ENCODE measurements at places on chromosomes 5 and 9. TPM values are rescaled to one million over a fixed set of nuclear protein-coding genes. Genes with fewer than 3 reads are reported as not detected.
A peak's percentile ranks its signal among the peaks of the same experiment; 100 is the strongest.

DNA sequence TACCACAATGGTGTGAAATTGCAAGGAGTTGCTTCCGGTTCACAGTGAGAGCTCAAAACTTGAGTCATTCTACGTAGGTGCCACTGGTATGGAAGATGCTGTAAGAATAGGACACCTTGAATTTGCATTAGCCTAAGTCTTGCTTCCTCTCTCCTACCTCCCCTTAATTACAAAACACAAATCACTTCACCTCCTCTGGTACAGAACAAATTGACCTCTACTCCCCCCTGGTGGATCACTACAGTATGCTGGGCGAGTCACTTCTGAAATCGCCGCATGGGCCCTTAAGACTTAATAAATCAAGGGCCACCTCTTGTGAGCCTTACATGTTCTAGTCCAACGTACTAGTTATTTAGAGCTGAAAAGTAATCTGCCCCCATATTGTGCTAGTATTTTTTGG, 145.3 kb upstream of the SMARCA2 start:
- DNase-seq = peak; percentile 2

- no peak for DNase-seq
Observed at GRCh38 chr5:33048315-33048714, 337.2 kb downstream of the NPR3 start.

The ZNF484 gene
- total RNA-seq = 23.5 TPM

DNA sequence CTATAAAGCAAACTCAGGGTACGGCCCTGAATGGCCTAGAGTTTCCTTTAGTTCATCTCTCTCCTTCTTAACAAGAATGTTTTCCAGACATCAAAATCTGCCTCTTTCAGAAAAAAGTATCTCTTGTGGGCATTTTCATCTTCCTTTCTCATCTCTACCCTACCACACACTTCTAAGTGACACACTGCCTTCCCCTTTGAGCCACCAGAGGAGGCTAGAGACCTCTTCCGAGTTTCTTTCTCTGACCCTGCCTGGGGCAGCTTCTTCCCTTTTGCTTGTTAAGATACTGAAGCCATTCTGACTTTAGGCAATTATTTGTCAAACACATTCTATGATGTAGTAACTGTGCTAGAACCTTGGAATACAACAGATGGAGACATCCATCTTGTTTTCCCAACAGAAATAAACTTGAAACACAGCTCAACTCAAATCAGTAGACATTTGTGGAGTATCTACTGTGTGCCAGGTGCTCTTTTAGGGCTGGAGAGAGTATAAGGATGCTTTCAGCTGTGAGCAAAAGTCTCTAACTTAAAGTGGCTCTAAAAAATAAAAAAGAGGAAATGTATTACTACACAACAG, 8.6 kb upstream of the SV2C start:
- DNase-seq = no peak

All from renal cortical epithelial cell (primary cell).